Fibroblast of skin of abdomen (primary cell): ENCODE measurements at places on chromosomes 1 and 21.

GRCh38 chr21:29254550-29254949 is 44.2 kb upstream of the BACH1 start:
- no peak for DNase-seq

GRCh38 chr21:42250422-42251403 is 31.8 kb downstream of the ABCG1 start:
- no peak for DNase-seq

- no peak for DNase-seq
Measured at GRCh38 chr1:179785728-179786127, 42.6 kb downstream of the FAM163A start.

- peak; percentile 73 for DNase-seq
Measured at GRCh38 chr1:223741861-223742260, 29.5 kb downstream of the CAPN2 start.

- no peak for DNase-seq
Measured at GRCh38 chr1:53126495-53126894, 15.9 kb downstream of the SLC1A7 start.

DNA sequence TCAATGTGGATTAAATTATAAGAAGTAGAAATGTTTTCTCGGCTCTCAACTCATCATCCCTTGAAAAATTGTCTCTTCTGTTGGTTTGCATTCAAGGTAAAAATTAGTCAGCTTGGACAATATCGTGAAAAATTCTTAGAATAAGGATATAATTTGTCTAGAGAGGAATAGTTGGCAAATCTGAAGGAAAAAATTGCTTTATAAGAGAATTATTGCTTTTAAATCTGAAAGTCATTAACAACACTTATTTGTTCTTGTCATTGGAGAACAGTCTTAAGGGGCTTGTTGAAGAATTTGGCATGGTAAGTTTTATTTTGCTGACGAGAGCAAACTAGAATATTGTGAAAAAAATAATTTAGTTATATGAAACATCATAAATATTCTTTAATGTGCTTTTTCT is 26.4 kb downstream of the ANGPTL1 start:
- no peak for DNase-seq

DNA sequence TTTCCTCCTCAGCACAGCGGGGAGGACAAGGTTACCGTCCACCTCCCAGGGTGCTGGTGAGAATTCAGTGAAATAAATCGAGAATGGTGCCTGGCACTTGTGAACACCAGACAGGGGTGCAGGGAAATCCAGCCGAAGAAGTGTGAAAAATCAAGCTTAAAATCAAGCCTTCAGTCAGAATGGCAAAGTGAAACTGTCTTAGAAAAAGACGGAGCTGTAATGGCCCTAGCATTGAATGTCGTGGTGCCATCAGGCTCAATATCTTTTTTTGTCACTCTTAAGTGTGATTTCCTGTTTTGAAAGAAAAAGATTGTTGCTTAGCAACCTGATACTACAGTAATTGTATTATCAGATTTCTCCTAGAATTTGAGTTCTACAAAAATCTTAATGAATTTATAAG is 22.1 kb downstream of the EDARADD start:
- no peak for DNase-seq

DNA sequence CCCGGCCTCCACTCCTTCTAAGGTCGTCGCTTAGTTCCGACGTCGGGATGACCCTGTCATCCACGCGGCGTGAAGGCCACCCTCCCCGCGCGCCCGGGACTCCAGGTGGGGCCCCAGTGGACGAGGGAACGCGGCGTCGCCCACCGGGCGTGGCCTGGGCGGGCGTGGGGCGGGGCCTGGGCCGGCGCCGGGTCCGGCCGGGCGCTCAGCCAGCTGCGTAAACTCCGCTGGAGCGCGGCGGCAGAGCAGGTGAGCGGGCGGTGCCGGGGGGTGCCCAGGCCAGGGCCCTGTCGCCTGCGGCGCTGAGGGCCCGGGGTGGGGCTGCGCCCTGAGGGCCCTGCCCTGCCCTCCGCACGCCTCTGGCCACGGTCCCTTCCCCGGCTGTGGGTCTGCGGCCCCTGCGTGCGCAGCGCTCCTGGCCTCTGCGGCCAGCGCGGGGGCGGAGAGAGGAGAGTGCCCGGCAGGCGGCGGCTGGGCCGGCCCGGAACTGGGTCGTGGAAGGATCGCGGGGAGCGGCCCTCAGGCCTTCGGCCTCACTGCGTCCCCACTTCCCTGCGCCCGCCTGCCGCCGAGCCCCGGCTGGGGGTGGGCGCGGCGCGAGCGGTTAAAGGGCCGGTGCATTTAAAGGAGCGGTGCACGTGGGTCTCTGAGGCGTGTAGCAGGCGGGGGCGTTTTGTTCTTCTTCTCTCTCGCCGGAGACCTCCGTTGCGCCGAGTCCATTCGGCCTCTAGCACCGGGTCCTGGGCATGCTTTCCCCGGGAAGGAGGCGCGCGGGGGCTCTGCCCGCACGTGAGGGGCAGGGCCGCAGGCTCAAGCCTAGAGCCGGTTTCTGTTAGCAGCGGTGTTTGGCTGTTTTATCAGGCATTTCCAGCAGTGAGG is at the start of gene PSEN2:
TSS of gene PSEN2 (plus strand) at position 216 of the 879 bp plus-strand sequence. CDS start 11,292 bp downstream, outside the sequence.
- peak; percentile 26 for DNase-seq

- DNase-seq: no peak
Measured at GRCh38 chr1:167938080-167938636, 1.3 kb upstream of the MPC2 start.

GRCh38 chr1:34444516-34444915 is 267.8 kb downstream of the C1orf94 start:
- DNase-seq: no peak

- DNase-seq: no peak
Measured at GRCh38 chr1:151993084-151993733, 450 bp downstream of the S100A10 start.

- DNase-seq: no peak
Measured at GRCh38 chr1:108080448-108080847, 115.5 kb upstream of the VAV3 start.

DNA sequence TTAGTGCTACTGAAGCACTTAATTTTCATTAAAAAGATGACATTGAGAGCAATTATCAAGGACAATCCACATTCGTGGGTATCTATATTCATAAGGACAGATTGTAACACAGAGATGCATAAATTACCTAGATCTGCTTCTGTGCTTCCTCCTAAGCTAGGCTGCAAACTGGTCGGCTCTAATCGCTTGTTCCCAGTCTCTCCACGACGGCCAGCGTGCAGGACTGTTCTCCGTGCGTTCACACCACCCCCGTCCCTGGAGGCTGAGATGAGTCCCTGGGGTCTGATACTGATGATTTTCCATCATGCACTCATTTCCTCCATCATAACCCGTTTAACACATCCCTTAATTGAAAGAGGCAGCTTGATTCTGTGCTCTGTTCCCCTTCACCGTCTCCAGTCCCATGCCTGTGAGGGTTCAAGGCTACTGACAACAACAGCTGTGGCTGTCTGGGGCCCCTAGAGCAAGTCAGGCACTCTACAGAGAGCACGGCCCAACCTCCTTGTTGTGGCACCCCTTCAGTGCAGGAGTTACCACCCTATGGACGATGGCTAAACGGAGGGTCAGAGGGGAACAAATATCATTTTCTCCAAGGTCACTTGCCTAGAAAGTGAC is 469.6 kb downstream of the NPHP4 start:
- no peak for DNase-seq

- no peak for DNase-seq
Measured at GRCh38 chr1:207203541-207203940, 99.5 kb downstream of the C4BPA start.
